ENCODE measurements at places on chromosomes 6 and 20.

DNA sequence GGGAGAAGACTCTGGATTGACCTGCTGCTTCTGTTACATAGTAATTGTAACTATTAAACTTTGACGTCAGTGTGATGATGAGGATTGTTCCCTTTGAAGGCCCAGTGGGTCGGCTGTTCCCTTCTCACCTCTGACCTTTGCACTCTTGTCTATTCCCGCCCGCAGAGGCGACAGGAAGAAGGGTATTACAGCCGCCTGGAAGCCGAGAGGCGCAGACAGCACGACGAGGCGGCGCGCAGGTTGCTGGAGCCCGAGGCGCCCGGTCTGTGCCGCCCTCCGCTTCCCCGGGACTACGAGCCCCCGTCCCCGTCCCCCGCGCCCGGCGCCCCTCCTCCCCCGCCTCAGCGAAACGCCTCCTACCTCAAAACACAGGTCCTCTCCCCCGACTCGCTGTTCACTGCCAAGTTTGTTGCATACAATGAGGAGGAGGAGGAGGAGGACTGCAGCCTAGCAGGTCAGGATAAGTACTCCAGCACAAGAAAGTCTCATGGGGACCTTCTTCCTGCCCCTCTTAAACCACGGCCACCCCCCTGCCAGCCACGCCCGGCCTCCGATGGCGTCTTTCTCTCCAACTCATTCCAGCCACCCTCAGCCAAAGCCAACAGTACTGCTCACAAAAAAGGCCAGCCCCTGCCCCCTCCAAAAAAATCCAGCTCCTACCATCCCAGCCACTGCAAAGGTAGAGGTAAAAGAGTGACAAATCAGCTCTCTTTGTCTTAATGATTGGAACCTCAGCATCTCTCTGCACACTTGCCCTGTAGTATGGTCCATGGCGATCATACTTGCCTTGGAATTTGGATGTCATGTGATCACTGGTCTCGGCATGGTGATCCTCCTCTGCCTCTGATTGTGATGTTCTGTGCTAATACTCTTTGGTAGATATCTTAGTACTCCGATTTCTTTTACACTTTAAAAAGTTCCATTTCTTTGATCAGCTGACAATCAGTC is 31.6 kb upstream of the KIF25 start:
- no peak for DNase-seq

DNA sequence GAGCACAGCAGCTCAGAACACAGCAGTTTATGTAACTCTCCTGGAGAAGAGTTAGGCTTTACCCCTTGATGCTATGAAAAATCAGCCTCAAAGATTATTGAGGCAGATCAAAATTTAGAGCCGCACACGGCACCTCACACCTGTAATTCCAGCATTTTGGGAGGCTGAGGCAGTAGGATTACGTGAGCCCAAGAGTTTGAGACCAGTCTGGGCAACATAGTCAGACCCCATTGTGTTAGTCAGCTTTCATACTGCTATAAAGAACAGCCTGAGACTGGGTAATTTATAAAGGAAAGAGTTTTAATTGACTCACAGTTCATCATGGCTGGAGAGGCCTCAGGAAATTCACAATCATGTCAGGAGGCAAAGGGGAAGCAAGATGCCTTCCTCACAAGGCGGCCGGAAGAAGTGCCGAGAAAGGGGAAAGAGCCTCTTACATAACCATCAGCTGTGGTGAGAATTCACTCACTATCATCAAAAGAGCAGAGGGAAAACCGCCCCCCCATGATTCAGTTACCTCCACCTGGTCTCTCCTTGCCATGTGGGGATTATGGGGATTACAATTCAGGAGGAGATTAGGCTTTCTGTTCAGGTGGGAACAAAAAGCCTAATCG is 87.7 kb downstream of the SGK1 start:
- DNase-seq, result no peak

DNA sequence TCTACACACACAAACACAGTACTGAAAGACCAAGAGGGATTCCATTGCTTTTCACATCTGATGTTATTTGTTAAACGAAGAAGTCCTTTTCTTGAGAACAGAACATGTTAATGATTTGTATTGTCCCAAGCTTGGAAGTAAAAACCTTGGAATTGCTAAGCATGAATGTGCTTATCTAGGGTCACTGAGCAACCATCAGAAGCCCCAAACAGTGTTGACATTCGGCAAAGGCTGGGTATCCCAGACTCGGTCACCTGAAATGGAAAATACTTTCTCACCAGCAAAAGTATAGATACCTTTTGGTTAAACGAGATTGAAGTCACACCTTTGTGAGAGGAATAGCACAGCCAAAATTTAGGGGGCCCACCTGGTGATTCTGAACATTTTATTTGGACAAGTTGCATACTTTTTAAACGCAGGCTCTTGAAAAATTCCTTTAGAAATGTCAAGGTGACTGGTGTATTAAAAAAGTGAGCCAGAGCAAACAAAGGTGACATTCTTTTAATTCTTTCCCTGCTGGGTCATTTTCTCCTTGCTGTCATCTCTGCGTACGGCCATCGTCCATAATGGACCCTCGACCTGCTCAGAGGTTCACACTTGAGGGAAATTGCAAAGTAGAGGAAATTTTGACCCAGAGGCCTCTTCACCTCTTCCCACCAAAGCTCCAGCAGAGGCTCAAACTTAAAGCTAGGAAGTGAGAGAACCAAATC is 95.8 kb upstream of the FOXA2 start:
- no peak for DNase-seq

GRCh38 chr6:16270178-16270794 is 31.9 kb downstream of the GMPR start:
- DNase-seq, result no peak

GRCh38 chr6:84050408-84050807 is 16.8 kb downstream of the MRAP2 start:
- no peak for DNase-seq

- no peak for DNase-seq
These were observed 56.7 kb downstream of the SNX5 start for GRCh38 chr20:17911927-17912326.

- no peak for DNase-seq
These were observed 12.6 kb downstream of the AFDN start for GRCh38 chr6:167839343-167839742.

GRCh38 chr20:5270603-5271002 is 46.2 kb downstream of the PROKR2 start:
- no peak for DNase-seq

DNA sequence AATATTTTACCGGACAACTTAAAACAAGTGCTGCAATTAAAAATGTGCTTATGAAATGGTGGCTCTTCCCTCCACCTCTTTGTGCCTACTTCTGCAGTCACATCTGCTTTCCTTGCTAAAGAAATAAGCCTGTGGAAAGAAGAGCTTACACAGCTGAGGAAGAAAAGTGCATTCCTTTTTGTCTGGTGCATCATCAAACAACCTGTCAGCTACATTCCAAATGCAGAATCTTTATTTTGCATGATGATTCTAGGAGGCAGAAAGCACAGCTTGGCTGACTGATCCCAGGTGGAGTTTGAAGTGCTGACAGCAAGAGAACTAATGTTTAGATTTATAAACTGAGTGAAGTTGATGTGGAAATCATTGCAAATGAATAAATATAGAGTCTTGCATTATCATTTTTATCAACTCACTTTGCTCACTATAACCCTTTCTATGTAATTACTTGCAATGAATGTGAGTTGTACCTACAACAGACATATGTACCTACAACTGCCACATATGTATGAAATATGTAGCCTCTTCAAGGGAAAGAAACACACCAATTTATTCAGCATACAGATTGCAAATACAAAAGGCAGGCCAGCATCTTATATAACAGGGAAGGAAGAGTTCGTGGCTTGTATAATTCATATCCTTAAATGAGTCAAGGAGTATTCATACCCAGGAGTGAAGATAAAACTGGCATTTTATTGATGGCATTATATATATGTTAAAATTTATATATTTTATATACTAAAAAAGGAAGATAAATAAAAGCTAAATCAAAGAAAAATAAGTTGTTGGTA is 223.4 kb upstream of the MCHR2 start:
- DNase-seq, result no peak

GRCh38 chr6:109428889-109429477 is 11.4 kb downstream of the PPIL6 start:
- DNase-seq, result peak; percentile 42

GRCh38 chr6:121418346-121418745 is 17.1 kb upstream of the GJA1 start:
- no peak for DNase-seq

- no peak for DNase-seq
These were observed 75.7 kb downstream of the DACT2 start for GRCh38 chr6:168243812-168244376.

GRCh38 chr20:57088436-57088835 is 178.0 kb downstream of the BMP7 start:
- DNase-seq, result no peak

DNA sequence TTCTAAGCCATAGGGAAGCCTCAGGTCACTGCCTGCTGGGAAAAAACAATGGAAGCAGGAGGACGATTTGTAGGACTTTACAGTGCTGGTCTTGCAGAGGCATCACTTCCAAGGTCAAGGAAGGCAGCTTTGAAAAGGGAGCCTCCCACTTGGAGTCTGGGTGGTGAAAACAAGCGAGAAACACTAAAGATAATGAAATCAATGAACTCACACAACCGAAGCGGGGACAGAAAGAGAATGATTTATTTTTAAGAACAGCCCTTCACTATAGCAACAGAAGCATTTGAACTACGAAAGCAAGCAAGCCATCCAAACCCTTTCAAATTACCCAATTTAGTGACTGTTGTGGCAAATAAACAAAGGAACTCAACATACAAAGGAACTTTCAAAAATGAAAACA is 227.5 kb downstream of the THBS2 start:
- no peak for DNase-seq

- no peak for DNase-seq
These were observed 81.7 kb upstream of the FRMD1 start for GRCh38 chr6:168160506-168161370.

DNA sequence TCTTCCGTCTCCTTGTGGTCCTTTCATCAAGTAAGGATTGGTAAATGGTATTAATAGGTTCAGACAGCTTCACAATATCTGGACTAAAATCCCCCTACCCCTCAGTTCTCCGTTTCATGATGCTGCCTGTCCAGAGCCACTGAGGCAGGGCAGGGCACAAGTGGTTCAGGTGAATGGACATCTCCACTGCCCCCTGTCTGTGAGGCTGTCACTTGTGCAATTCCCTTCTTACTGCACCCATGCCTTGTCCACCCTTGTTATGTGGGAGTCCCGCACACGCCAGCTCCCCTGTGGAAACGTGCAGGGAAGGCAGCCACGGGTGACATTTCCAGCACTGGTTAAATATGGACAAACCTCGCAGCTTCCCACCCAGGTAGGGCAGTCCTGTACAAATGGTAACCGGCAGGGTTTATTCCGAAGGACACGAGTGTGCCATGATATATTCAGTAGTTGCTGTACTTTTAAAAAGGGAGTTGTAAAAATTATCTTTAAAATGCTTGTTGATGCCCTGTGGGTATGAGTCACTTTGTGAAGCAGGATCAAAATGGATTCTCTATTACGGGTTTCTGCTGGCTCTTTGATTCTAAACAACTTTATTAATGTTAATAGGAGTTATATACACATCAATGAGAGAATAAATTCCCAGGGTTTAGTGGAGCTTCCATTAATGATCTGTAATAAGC is 73.5 kb downstream of the FYN start:
- no peak for DNase-seq

- no peak for DNase-seq
These were observed 63.9 kb downstream of the FAM83B start for GRCh38 chr6:54910431-54910884.

DNA sequence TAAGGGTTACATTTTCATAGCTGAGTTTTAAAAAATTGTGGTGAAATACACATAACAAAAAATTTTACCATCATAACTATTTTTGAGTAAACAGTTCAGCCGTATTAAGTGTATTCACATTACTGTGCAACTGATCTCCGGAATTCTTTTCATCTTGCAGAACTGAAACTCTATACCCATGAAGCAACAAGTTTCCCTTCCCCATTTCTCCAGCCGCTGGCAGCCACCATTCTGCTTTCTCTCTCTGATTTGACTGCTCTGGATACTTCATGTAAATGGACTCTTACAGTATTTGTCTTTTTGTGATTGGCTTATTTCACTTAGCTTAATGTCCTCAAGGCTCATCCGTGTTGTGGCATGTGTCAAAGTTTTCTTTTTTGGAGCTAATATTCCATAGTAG is 341.6 kb downstream of the QKI start:
- no peak for DNase-seq

DNA sequence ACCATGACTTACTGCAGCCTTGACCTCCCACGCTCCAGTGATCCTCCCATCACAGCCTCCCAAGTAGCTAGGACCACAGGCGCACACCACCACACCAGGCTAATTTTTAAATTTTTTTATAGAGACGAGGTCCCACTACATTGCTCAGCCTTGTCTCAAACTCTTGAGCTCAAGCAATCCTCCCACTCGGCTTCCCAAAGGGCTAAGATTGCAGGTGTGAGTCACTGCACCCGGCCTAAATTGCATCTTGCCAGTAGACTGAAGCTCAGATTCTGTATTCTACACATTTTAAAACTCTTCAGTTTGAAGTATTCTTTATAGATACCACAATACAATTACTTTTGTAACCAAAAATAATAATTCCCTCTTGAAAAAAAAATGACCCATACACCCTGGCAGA is 11.4 kb downstream of the NUDT3 start:
- no peak for DNase-seq

DNA sequence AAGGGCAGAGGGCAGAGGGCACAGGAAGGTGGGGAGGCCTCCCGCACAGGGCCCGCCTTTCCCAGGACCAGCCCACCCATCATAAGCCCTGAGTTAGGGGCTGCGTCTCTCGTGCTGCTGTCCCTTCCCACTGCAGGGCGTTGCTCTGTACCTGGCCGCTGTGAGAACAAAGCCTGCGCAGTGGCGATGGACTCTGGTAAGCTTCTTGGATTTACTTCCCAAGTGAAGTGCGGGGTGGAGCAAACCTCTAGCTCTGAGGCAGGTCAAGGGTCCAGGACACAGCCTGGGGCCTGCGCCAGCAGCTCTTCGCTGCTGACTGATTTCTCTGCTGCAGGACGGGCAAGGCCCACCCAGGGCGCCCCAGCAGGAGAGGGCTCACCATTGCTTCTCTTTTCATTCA is 23.9 kb downstream of the INSM1 start:
- DNase-seq, result no peak

GRCh38 chr20:63124782-63125580 is 91.0 kb downstream of the YTHDF1 start:
- DNase-seq, result no peak

GRCh38 chr6:137944793-137945498 is 77.9 kb downstream of the TNFAIP3 start:
- no peak for DNase-seq

- DNase-seq, result no peak
These were observed 72.3 kb downstream of the OR2B2 start for GRCh38 chr6:27839626-27840475.

DNA sequence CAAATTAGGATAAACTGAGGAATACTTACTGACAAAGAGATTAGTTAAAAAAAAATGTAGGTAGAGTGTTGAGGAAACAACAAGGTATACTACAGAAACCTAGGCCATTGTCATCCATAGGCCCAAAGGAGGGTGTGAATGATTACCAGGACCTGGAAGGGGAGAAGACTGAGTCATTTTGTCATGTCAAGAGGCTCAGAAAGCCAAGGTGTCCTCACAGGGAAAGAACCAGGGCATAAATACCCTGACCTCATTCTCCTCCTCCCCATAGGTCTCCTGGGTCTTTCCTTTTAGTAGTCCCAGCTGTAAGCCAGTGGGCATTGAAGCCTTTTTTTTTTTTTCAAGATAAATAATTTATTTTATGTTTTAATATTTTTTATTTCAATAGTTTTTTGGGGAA is 582.1 kb upstream of the JAG1 start:
- DNase-seq, result no peak

Data from GM04504 (cell line).